ENCODE measurements at places on chromosomes 3 and 15.
A peak's percentile ranks its signal among the peaks of the same experiment; 100 is the strongest.

GRCh38 chr15:64045774-64046420 is 388 bp downstream of the DAPK2 start:
- peak; percentile 15 for DNase-seq

DNA sequence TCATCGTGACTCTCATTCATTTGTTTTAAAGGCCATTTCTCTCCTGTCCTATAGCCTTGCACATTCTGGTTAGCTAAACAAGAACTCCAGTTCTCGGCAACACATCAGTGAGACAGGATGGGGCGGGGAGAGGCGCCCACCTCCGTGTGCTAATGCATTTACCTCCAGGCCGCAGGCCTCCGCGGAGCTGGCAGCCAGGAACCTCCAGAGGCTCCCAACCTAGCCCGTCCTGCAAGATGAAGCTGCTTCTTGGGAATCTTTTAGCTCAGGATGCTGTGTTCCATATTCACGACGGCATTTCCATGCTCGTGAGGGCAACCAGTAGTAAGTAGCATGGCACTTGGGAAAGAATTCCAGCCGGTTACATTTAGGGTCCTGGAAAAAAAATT is 47.9 kb downstream of the RGMA start:
- no peak for DNase-seq

DNA sequence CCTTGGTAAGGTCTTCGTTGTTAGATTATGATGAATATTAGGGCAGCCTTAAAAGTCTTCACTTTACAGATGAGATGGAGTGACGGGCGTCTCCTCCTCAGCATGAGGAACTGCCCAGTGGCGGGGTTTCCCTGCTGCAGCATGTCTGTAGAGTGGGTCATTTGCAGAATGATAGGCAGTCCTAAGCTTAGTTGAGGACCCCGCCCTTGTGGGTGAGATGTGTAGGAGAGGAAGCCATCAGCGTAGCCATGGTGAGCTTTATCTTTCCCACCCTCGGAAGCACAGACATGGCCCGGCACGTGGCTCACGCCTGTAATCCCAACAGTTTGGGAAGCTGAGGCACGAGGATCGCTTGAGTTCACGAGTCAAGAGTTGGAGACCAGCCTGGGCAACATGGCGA is 877 bp downstream of the NIT2 start:
- DNase-seq = no peak

DNA sequence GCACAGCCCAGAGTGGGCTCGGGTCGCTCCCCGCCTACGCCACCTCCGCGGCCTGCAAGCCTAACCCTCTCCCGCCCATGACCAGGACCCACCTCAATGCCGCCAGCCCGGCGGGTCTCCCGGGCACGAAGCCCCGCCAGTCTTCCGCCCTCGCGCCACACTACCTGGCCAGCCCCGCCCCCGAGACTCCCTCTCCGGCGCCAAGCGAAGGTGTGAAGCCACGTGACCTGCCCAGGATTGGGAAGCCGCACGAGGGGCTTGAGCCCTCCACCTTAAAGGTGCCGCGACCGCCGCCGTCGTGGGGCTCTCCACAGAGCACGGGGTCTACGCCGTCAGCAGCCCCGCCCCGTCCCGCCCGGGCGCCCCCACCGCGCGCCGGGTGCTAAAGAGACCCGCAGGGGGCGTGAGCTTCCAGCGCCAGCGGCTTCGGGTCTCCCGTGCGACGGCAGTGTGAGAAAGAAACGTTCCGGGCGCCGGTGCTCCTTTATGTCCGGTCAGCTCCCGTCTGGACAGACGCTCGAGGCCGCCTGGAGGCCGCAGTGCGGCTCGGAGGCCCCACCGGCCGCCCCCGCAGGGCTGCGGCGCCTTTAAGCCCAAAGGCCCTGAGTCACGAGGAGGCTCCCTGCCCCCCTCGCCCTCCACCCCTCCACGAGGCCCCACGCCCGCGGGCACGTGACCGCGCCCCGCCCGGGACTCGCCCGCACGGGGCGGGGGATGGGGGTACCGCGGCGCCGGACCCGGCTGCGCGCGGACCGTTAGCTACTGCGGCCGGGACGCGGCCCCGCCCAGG is at the start of gene CPEB1:
CPEB1 (minus strand) TSS at position 319 of the 790 bp plus-strand sequence. CDS start 18,904 bp downstream, outside the sequence.
- peak; percentile 7 for DNase-seq

DNA sequence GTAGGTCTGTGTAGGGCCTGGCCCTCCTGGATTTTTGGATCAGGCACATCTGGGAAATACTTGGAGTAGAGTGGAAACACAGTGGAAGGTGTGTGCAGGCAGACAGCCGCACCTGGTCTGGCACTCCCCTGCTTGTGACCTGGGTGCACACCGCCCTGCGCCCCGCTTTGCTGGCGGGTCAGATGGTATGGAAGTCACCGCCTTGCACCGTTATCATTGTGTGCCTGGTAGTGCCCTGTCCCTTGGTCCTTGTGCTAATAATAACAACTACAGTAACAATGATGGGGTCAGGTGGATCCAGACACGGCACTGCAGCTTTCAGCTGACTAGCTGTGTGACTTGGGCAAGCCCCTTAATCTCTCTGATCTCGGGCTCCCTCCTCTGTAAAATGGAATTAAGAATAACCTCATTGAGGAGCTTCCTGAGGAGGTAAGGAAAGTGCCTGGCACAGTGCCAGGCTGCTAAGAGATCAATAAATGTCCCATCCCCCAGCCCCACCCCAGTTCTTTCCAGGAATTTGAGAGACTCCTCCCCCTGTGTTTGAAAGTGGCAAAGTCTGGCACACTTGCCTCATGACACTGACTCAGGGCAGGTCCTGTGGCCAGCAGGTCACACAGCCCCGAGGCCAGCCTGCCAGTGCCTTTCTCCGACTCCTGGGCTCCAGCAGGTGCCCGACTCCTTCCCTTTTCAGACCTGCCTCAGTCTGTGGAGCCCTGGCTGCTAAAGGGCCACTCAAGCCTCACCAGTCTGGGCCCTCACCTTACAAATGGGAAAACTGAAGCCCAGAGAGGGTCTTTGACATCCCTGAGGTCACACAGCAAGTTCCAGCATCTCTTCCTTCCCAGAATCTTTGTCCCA is 9.8 kb downstream of the ISG20 start:
- no peak for DNase-seq

GRCh38 chr3:10753964-10754363 is 62.1 kb upstream of the SLC6A11 start:
- peak; percentile 22 for DNase-seq

GRCh38 chr3:14512942-14513327 is 27.2 kb downstream of the GRIP2 start:
- no peak for DNase-seq

DNA sequence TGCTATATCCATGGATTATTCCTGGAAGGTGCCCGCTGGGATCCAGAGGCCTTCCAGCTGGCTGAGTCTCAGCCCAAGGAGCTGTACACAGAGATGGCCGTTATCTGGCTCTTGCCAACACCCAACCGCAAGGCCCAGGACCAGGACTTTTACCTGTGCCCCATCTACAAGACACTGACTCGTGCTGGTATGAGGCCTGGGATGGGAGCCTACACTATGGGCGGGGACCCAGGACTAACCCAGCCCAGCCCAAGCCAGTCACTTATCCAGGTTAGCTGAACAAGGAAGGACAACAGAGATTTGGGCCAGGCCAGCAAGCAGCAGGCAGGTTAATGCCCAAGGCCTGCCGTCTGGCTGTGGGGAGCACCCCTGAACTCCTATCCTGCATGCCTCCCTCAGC is 45.3 kb downstream of the SEMA3G start:
- DNase-seq = no peak

GRCh38 chr15:79168922-79169456 is 78.4 kb upstream of the RASGRF1 start:
- no peak for DNase-seq

DNA sequence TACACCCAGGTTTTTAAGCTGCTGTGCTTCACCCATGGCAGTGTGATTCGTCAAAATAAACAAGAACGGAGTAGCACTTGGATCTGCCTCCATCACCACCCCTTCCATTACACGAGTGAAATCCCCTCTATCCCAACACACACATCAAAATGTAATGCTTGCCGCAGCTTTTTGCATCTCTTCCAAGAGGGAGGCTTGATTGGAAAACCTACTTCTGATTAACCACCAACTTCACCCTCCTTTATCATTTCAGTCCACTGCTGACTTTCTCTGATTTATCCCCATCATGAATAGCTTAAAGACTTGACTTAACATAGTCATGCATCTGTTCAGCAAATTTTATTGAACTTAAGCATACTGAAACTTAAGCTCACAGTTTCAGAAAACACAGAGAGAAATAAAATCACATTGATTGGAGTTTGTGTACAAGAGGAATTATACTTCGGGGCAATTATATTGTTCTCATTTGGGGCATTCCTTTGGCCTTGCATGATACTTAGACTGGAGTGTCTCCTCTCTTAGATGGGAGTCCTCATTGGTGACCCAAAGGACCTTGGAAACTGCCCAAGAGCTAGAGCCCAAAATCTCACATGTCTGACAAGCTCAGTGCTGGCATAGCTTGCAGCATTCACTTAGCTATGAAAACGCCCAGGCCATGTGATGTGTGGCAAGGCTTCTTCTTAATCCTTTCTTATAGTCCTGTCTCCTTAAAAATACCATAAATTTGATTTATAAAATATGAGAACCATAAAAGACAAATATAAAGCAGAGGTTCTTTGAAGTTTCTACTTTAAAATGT is 124.3 kb upstream of the UMPS start:
- DNase-seq = no peak

- DNase-seq = no peak
These were observed 573.6 kb upstream of the GRM7 start for GRCh38 chr3:6287088-6287875.

DNA sequence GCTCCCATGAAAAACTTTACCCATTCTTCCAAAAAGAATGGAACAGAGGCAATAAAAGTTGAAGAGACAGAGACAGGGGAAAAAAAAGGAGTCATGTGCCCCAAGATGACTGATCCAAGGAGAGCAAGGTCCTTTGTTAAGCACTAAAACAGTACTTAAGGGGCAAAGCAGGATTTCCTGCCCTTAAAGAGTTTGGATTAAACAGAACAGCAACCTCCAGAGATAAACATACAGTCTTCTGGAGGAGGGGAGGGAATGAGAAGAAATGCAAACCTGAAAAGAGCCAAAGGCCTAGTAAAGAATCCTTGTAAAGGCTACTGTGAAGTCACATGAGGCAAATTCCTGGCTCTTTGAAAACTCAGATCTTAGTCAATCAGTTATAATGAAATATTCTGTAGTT is 38.2 kb downstream of the SHQ1 start:
- no peak for DNase-seq

DNA sequence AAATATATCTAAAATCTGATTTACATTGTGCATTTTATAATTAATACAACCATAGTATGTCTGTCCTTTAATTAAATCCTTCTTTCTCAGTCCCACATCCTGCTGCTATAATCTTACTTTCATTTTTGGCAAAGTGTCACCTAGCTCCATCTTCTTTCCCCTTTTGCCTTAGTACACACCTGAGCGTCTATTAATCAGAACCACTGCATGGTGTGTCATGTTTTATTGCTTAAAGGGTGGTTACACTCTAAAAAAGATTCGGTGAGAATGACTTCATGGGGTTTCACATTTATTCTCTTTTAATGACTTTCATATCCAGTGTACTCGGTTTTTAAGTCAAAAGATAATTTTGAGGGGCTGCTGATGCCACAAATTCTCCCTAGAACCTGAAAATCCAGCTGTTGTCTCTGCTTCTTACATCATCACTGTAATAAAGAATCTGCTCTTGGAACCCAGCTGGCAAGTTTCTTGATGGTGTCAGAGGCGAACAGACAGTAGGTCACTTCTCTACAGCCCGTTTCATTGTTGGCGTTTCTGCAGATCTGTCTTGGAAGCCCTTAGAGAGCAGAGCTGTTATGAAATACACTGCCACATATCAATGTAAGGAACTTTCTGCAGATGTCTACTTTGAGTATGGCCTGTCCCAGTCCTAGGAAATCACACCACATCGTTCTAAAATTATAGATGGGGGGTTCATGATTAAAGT is 99.7 kb downstream of the TIGIT start:
- DNase-seq = no peak

- DNase-seq = no peak
These were observed 28.8 kb downstream of the RAB8B start for GRCh38 chr15:63218100-63218808.

DNA sequence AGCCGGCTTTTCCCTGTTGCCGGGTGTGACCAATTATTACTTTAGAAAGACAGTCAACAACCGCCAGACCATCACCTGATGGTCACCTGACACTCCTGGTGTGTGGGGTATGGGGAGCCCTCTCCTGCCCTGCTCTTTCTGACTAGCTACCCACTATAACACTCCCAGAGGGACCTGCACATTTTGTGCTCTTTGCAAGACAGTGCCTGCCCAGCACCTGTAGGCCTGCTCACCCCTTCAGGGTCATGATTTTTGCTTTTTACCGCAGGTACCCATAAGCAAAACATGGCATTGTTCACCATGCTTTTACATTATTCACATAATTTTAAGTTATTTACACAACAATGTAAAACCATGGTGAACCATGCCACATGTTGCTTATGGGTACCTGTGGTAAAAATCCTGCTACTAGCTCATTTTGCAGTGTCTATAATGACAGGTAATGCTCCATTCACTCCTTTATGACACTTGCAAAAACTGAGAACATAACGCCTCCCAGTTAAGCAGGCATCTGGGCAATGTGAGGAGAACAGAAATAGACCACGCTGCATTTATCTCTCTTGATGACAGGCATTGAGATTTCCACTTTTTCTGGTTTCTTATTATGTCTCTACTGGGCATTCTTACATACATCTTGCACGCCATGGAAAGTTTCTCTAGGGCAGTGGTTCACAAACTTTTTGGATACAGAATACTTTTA is 9.9 kb downstream of the CCRL2 start:
- no peak for DNase-seq
